Left renal cortex interstitium (tissue), 4 donors: ENCODE measurements at places on chromosomes 2 and 18. TPM values are rescaled to one million over a fixed set of nuclear protein-coding genes. Genes with fewer than 3 reads are reported as not detected.

DNA sequence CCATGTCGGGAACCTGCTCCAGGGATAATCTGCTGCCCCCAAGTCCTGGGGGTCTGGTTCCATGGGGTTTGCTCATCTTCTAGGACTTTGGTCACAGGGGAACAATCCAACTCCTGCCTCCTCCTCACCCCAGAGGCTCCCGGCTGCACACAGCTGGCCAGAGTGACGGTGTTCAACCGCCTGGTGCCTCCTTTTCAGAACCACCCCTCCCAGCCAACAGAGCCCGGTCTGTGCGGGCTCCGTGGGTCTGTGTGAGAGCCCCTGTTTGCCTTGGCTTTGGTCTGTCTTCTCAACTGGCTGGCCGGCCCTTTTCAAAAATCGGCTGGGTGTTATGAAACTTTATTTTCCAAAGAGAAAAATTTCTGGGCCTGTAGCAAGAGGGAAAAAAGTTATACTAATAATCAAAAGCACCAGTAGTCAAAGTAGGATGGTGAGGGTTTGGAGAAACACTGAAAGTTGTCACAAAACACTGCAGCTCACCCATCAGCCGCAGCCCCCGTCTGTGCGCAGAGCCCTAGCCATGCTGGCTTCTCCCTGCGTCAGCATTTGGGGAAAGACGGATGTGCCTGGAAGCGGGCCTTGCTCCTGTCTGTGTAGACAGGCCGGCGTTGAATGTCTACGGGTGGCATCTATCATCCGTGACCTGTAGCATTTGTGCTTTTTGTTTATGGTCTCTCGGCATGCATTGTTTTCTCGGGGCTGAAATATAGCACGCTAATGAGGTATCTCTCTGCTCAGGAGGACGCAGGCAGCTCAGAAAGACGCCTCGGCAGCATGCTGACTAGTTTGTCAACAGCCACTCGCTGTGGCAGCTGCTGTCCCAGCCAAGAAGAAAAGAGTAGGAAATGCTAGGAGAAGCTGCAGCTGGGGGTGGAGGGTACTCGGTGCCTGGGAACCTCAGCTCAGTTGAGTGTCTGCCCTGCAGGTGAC, 138.6 kb downstream of the GLI2 start:
- no peak for DNase-seq

GRCh38 chr2:118169359-118170005, 81.2 kb downstream of the INSIG2 start:
- DNase-seq, result no peak

GRCh38 chr2:200862532-200863000, 1.9 kb downstream of the CLK1 start:
- peak; percentile 58 for DNase-seq

The GNAL gene
- 3.6 TPM for polyA plus RNA-seq

GRCh38 chr18:28514699-28515098, 337.8 kb upstream of the CDH2 start:
- DNase-seq, result no peak

The CD207 gene
- polyA plus RNA-seq, result 0.06 TPM

DNA sequence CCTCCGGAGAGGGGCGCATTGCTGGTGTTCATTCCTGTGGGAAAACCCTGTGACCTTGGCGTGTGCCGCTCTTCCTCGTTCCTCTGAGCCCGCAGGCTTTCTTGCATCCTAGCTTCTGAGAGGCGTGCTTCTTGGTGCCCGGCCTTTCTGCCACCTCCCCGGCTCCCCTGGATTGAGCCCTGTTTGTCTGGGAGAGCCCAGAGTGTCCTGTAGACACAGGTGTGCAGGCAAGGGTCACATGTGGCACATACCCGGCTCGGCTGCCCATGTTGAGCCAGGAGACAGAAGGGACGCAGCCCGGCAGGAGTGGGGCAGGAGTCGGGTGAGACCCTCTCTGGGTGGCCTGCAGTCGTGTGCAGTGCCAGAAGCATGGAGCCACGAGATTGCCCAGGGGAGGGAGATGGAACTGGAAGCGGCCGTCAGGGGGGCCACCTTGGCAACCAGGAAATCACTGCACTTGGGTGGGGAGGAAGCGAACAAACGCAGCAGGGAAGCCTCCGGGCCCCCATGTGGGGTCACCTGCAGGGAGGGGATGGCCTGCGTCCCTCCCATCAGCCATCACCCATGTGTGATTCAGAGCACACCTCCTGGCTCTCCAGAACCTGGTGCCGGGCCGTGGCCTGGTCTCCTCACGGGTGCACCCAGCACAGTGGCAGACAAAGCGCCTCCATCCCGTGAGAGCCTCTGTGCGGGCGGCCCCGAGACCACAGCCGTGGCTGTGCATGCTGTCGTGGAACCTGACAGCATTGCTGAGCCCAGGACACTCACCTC, 92.9 kb downstream of the SH3BP4 start:
- DNase-seq, result no peak

The AGXT gene
- polyA plus RNA-seq, result 0.08 TPM

The OR6B2 gene
- not detected for polyA plus RNA-seq

GRCh38 chr2:104766683-104767082, 87.2 kb upstream of the POU3F3 start:
- DNase-seq, result no peak

The RHOB gene
- 66.8 TPM for polyA plus RNA-seq

- DNase-seq, result no peak
These were observed 7.3 kb downstream of the CEP192 start for GRCh38 chr18:12998332-12999060.

The CYP26B1 gene
- polyA plus RNA-seq, result 16.1 TPM

DNA sequence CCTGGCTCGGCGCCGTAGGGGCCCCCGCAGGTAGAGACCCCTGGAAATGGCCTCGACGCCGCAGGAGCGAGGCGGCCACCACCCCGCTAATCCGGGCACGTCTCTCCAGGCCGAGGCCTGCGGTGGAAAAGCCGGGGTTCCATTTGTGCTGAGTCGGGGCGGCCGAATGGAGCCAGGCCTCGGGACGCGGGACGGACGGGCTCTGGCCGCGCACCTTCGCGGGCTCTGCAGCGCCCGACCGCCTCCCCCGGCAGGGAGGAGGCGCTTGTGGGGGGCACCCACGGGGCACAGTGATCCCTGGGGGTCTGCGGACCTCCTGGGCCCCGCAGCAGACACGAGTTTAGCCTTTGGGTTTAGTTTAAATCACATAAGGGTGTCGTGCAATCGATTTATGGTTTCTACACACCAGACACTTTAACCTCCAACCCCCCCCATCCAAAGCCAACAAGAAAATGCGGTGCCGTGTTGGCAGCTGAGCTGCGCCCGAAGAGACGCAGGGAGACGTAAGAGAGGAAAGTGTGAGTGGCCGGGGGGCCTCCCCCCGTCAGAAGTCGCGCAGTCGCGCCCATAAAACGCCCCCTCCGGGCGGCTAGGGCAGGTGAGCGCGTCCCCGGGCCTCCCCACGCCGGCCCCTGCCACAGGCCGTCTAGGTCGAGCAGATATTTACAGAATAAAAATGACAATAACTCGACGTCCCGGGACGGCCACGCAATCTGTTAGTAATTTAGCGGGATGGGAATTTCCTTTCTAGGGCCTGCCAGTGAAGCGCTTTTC, 1.0 kb upstream of the NFATC1 start:
- no peak for DNase-seq

GRCh38 chr2:192311701-192312460, 117.1 kb upstream of the TMEFF2 start:
- no peak for DNase-seq

DNA sequence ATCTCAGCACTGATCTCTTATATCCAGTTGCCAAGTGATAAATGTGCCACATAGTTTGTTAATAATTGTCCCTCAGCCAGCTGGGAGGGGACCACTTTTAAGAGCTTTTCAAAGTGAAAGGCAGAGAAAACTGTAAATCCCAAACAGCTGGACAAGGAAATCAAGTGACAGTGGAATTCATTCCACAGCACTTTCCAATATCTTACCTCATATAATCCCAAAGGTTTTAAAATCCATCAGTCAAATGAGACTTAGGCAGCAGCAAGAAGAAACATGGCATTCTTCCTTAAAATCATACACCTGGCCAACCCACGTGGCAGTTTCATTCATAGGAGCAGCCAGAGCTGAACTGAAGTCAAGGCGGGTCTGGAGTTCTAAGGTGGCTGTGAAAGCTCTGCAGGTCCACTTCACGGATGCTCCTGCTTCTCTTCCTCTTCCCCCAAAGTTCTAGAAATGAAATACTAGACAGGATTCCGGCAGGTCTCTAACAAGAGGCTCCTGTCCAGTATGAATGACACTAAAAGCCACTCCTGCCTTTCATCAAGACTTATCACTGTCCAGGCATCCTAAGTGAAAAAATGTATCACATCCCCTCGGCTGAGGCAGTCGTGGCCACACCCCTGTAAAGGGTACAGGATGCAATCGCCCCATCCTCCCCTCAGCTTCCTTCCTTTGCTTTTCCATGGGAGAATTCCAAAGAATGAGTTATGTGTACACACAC, 190.4 kb upstream of the STK17B start:
- no peak for DNase-seq

DNA sequence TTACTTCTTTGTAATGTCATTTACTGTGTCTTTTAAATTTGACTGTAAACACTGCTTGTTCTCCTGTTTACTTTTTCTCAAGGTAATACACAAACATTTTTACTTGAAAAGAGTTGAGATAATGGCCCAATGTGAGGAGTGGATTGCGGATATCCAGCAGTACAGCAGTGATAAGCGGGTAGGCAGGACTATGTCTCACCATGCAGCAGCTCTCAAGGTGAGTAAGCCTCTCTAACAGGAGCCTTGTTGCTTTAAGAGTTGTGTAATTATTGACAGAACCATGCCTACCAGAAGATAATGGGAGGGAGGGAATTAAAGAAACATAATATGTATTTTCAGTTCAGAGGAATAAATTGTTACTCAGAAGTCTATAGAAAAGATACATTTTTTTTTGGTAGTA, 16.5 kb upstream of the TTC27 start:
- no peak for DNase-seq

The ALK gene
- polyA plus RNA-seq, result 0.30 TPM

The MYO3B gene
- polyA plus RNA-seq, result 7.9 TPM

The TMEM247 gene
- polyA plus RNA-seq, result not detected

The FOSL2 gene
- polyA plus RNA-seq, result 24.0 TPM

The ANKRD62 gene
- polyA plus RNA-seq, result 0.08 TPM

The ZNF407 gene
- polyA plus RNA-seq, result 10.1 TPM

DNA sequence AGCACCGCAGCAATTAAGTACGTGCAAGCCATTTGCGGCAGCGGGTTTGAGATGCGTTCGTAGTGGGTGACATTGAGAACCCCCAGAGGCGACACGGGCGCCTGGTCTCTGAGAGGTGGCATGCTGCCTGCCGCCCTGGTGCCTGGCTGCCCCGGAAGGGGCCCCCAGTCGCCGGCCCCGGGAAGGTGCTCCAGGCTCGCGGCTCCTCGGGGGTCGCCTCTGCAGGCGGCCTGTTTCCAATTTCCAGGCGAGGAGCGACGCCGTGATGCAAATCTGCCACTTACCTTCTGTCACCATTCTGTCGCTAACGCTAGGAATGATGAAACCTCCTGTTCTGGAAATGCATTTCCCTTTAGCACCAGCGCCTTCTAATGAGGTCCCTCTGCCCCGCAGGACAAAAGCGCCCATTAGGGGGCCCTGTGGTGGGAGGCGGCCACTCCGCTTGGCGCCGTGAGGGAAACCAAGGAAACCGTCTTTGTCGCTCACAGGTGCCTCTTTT, 13.0 kb downstream of the KIF5C start:
- DNase-seq, result no peak
